Stimulated activated CD4-positive, alpha-beta T cell treated with anti-CD3 and anti-CD28 coated beads, TNF-alpha, amount 100 ng/mL, for 1 hour (primary cell): ENCODE measurements at places on chromosomes 5 and 9.
A peak's percentile ranks its signal among the peaks of the same experiment; 100 is the strongest.

GRCh38 chr5:137360607-137361006 is 138.5 kb downstream of the SPOCK1 start:
- DNase-seq, result no peak

DNA sequence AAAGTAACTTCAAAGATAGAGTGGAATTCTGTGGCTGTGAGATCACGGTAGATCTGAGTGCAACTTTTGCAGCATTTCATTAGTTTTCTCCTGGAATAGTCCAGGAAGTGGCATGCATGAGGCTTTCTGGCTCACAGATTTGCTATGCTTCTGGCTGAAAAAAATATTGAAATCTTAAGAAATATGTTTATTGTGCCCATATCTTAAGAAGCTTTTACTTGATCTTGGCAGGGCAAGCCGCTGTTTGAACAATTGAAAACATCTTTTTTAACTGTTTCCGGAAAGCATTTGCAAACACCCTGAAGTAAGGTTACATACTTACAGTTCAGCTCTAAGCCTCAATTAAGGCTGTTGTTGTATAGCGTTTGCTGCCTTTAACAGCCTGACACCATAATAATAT is 135.7 kb upstream of the GDNF start:
- DNase-seq, result no peak

- no peak for DNase-seq
Observed at GRCh38 chr5:76625087-76625815, 2.0 kb upstream of the F2RL2 start.

GRCh38 chr9:129838707-129839259 is 3.5 kb downstream of the USP20 start:
- no peak for DNase-seq

DNA sequence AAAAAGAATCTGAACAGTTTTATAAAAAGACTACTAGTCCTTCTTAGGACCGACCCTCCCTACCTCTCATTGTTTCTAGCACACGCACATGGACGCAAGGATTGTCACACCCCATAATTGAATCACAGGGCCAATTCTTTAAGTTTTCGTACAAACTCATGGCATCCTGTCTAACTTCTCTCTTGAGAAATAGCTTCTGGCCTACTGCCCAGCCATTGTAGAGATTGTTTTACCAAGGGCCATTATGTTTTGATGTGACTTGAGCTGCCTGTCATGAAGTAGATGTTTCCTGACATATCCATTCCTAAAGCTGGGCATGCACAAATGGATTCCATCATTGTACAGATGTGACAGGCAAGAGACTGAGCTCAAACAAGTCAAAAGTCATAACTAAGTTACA is 1672.1 kb upstream of the C9orf72 start:
- DNase-seq, result no peak

- no peak for DNase-seq
Observed at GRCh38 chr5:171416160-171417049, 3.0 kb upstream of the FGF18 start.

- DNase-seq, result no peak
Observed at GRCh38 chr5:68884144-68884754, 209.6 kb upstream of the SLC30A5 start.

- no peak for DNase-seq
Observed at GRCh38 chr9:86563936-86564335, 209.7 kb upstream of the TUT7 start.

GRCh38 chr9:119905724-119906123 is 536.5 kb upstream of the BRINP1 start:
- no peak for DNase-seq

GRCh38 chr5:132746954-132747615 is at the start of gene CCNI2:
TSS of gene CCNI2 (plus strand) at chr5:132747426. CDS start at chr5:132747496, 70 bp downstream.
- no peak for DNase-seq

- no peak for DNase-seq
Observed at GRCh38 chr5:11715461-11716196, 188.6 kb downstream of the CTNND2 start.

GRCh38 chr5:154947778-154948177 is 6.9 kb downstream of the MRPL22 start:
- no peak for DNase-seq

GRCh38 chr9:136014147-136014923 is 53.2 kb upstream of the UBAC1 start:
- no peak for DNase-seq

- DNase-seq, result no peak
Observed at GRCh38 chr9:27478322-27478721, 45.8 kb upstream of the IFNK start.

GRCh38 chr5:131996210-131997025 is 15.0 kb downstream of the ACSL6 start:
- no peak for DNase-seq

- no peak for DNase-seq
Observed at GRCh38 chr9:112140936-112141335, 34.2 kb downstream of the SUSD1 start.

GRCh38 chr5:139392678-139393496 is 2.0 kb downstream of the PROB1 start:
- peak; percentile 55 for DNase-seq

GRCh38 chr5:150487199-150488061 is 20.5 kb upstream of the NDST1 start:
- no peak for DNase-seq

DNA sequence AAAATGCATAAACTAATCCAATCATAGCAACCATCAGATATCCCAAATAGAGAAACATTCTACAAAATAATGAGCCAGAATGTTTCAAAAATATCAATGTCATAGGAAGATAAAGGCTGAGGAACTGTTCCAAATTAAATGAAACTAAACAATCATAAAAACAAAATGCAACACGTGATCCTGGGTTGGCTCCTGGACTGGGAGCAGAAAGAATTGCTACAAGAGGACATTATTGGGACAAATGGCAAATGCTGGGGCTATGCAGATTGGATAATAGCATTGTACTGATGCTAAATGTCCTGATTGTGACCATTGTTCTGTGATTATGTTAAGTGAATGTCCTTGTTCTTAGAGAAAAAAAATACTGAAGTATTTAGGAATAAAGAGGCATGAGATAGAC is 54.2 kb upstream of the AKNA start:
- no peak for DNase-seq

DNA sequence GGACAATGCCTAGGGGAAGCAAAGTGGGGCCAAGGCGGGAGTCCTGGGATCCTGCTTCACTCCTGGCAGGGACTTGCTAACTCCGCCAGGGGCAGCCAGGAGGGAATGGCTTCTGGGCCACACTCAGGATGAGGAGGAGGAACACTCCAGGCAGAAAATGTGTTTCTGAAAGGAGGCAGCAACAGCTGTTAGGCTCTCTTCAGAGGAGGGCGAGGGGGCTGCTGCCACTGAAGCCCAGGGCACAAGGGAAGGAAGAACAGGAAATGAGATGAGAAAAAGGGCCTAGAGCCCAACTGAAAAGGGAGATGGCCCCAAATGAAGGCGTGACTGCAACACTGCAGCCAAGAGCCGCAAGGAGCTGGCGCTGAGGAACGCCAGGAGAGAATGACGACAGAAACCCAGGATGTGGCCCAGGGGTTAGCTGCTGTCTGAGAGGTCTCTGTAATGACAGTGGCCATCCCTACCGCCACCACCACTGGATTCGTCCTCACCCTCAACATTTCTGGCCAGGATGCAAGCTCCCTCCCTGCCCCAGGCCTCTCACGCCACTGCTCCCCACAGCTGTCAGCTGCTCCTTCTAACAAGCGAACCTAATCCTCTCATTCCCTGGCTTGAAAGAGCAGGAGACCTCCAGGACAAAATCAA is 15.8 kb downstream of the PSMB7 start:
- DNase-seq, result no peak

DNA sequence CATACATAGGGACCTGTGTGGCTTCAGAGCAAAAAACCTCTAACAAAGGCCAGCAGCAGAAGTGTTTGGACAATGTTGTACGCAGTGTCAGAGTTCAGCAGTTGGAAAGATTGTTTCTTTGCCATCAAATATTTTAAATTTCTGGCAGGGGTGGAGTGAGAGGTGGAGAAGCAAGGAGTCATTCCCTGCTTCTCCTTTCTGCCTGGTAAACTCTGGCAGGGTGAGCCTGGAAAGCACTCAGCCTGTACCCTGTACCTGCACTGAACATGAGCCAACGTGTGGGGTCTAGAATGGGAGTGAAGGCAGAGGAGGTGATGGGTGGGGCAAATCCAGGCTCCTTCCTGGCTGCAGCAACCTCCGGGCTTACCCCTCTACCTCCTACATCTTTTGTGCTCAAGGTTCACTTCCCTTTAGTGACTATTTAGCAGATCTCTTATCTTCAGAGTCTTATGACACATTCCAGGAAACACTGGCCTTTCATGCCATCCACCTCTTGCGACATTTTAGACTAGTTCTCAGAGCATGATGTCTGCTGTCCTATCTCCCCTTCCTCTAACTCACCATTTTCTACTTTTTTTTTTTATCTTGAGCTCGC is 445.0 kb upstream of the PIK3R1 start:
- no peak for DNase-seq

- no peak for DNase-seq
Observed at GRCh38 chr5:167511276-167511675, 780.2 kb upstream of the WWC1 start.

DNA sequence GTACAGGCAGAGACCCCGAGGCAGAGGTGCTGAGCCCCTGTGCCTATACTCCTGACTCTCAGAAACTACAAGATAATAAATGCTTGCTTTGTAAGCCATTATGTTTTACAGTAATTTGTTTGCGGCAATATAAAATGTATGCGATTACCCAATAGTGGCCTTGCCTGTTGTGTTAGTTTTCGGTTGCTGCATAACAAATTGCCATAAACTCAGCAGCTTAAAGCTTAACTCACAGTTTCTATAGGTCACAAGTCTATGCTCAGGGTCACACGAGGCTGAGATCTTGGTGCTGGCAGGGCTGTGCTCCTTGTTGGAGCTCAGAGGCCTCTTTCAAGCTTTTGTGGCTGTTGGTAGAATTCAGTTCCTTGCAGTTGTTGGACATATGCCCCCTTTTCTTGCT is 114.8 kb downstream of the COL23A1 start:
- DNase-seq, result no peak
